ENCODE measurements at places on chromosomes 4 and X.

GRCh38 chr4:32560306-32560705 lies 1840.1 kb downstream of the PCDH7 start:
- DNase-seq, result no peak

- no peak for DNase-seq
Measured at GRCh38 chr4:4871573-4872313, 12.3 kb downstream of the MSX1 start.

- DNase-seq, result no peak
Measured at GRCh38 chr4:74418063-74418670, 26.8 kb upstream of the AREG start.

DNA sequence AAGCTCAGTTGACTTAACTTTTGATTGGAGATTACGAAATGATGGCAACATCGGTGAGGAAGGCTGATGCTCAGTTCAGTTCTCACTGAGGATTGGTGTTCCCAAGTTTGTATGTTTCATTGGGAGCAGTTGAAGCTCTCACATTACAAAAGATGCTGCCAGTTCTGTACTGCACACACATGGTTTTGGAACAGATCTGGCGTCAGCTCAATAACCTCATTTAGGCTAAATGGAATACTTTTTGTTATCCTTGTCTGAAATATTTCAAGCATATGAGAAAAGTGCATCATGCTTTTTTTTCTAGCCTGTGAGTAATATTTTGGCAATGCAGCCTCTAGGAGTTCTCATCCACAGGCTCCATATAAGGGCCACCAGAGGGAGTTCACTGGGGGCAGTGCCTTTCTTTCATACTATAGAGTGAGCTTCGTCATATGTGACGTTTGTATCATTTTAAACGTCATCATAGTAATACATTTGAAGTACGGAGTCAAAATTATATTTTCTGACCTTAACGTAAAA lies 4.1 kb downstream of the ENPEP start:
- DNase-seq, result no peak

GRCh38 chr4:147928400-147928799 lies 196.5 kb downstream of the ARHGAP10 start:
- DNase-seq, result no peak

- no peak for DNase-seq
Measured at GRCh38 chrX:134737061-134737460, 78.8 kb upstream of the PLAC1 start.

GRCh38 chr4:182538031-182538430 lies 294.8 kb downstream of the TENM3 start:
- DNase-seq, result no peak

- no peak for DNase-seq
Measured at GRCh38 chr4:25818371-25818871, 44.4 kb downstream of the SEL1L3 start.

DNA sequence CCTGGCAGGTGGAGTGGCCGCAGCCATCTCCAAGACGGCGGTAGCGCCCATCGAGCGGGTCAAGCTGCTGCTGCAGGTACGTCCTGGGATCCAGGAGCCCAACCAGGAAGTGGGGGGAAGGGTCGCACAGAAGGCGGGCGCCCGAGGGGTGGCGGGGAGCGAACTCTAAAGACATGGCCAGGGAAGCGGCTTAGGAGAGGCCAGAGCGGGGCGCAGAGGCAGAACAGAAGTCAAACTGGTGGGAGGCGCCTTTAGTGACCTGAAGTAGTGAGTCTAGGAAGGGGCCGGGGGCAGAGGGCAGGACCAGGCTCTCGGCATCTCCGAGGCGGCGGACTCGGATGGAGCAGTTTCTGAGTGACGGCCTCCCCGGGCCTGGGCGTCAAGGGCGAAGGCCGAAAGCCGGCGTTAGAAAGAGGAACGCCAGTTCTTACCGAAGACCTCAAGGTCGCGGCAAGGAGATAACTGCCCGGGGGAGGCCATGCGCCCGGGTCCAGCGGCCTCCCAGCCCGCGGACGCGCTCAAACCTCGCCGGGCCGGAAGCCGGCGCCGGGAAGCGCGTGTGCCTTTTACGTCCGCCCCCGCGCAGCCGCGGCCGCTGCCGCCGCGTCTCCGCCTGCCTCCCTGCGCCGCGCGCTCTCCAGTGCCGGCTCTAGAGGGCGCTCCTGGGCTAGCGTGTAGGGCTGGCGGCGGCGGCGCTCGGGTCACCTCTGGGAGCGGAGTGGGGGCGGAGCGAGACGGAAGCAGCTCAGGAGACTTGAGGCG lies 488 bp downstream of the SLC25A5 start:
- DNase-seq, result peak; percentile 65

DNA sequence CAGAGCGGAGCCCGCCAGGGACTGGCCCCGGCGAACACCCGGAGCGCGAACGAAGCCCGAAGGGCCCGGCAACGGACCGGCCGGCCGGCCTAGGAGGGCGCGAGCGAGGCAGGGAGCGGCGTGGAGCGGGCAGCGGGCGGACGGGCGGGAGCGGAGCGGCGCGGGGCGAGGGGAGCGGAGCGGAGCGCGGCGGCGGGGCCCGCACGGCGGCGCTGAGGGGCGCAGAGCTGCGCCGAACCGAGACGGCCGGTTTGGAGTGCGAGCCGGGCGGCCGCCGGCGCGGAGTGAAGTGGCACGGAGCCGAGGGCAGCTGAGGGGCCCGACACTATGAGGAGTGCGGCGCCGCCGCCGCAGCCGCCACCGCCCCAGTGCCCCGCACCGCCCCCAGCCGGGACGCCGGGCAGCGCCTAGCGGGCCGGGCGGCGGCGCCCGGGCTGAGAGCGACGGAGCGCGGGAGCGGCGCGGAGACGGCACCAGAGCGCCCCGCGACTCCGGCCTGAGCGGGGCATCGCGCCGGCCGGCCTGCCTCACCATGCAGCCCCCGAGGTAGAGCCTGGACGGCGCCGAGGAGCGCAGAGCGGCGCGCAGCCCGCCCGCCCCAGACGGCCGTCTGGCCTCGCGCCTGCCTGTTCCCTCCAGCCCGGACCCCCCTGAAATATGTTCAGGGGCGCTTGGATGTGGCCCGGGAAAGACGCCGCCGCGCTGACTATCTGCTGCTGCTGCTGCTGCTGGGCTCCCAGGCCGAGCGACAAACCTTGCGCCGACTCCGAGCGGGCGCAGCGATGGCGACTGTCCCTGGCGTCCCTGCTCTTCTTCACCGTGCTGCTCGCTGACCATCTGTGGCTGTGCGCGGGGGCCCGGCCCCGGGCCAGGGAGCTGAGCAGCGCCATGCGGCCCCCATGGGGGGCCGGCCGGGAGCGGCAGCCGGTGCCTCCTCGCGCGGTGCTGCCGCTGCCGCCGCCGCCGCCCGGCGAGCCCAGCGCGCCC lies 793 bp downstream of the NALF2 start:
- no peak for DNase-seq

GRCh38 chr4:184889666-184890335 lies 64.0 kb upstream of the ACSL1 start:
- no peak for DNase-seq

- no peak for DNase-seq
Measured at GRCh38 chr4:113122066-113122465, 72.6 kb downstream of the ANK2 start.

DNA sequence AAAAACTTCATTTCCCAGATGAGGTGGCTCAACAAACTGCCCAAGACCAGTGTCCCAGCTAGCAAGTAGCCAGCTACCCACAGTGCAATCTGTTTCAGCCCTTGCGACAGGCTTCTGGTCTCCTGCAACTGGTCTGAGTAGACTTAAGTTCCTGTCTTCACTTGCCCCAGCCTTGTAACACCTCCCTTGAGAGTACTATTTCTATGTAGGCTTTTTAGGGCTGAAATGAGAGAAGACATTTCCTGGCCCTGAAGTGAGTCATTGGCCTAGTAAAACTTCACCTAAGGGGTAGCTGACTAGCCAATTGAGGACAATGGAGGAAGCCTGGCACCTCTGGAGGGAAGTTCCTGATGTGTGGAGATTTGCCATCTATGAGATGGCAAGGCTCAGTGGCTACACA lies 80.1 kb upstream of the STIM2 start:
- DNase-seq, result no peak

GRCh38 chrX:73447311-73447794 lies 500 bp downstream of the CDX4 start:
- DNase-seq, result no peak

DNA sequence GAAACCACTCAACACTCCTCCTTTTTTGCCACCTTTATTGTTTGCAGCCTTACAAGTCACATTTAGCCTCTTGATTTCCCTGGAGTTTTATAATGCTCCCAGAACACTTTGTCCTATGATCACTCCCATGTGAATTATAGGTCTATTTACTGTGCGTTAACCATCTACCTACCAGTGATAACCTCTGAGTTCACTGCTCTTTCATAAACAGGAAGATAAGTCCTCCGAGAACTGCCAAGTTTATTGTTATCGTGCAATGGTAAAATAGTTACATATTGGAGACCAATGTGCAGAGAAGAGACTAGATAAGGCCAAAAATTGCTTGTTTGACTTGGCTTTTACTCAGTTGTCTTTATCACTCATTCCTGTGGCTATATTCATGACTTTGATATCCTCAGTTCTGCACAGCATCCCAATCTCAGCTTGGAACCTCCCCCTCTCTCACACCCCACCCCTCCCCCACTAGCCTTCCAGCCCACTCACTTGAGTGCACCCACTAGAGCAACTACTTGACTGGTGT lies 12.9 kb upstream of the NUDT9 start:
- no peak for DNase-seq

DNA sequence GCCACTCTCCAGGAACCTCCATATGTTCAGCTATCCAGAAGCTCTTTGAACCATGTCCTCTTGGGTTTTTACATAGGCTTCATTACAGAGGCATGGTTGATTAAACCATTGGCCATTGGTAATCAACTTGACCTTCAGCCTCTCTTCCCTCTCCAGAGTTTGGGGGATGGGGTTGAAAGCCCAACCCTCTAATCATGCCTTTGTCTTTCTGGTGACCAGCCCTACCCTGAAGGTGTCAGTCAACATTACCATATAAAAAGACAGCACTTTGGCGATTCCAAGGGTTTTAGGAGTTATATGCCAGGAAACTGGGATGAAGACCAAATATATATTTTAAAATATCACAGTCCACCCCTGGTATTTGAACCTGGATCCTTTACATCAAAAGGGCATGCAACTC lies 222.5 kb downstream of the CHIC1 start:
- DNase-seq, result no peak

DNA sequence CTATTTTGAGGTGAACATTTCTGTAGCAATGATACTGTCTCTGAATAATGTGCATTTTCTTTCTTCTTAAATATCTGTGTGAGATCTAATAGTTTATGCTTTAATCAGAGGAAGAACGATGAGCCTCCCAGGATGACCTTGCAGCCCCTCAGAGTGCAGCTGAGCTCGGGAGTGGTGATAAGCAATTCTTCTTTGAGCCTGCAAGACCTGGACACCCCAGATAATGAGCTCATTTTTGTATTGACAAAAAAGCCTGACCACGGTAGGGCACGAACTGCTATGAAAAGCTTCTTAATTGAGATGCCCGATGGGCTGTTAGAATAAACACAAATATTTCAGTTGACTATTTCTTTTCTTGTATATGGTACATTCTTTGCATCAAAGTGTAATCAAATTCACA lies 105.0 kb upstream of the ANXA3 start:
- DNase-seq, result no peak

- DNase-seq, result peak; percentile 5
Measured at GRCh38 chrX:118847676-118848075, 24.1 kb downstream of the ZCCHC12 start.

DNA sequence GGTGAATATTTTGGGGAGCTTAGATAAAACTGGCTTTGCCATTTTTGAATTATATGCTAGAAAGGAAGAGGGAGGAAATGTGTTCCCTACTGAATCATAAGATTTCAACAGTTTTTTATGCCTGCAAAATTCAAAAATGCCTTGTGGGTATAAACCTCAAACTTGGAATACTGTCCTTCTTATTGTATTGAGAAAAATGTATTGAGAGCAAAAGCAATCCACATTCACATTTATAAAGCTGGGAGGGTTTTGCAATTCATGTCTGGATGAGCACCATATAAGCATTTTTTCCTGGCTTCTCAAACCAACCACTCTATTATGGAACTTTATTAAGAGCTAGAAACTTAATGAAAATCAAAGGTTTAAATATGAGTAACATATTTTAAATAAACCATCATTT lies 289.8 kb downstream of the PCDH7 start:
- DNase-seq, result no peak

- no peak for DNase-seq
Measured at GRCh38 chrX:19291086-19291485, 52.6 kb upstream of the PDHA1 start.

DNA sequence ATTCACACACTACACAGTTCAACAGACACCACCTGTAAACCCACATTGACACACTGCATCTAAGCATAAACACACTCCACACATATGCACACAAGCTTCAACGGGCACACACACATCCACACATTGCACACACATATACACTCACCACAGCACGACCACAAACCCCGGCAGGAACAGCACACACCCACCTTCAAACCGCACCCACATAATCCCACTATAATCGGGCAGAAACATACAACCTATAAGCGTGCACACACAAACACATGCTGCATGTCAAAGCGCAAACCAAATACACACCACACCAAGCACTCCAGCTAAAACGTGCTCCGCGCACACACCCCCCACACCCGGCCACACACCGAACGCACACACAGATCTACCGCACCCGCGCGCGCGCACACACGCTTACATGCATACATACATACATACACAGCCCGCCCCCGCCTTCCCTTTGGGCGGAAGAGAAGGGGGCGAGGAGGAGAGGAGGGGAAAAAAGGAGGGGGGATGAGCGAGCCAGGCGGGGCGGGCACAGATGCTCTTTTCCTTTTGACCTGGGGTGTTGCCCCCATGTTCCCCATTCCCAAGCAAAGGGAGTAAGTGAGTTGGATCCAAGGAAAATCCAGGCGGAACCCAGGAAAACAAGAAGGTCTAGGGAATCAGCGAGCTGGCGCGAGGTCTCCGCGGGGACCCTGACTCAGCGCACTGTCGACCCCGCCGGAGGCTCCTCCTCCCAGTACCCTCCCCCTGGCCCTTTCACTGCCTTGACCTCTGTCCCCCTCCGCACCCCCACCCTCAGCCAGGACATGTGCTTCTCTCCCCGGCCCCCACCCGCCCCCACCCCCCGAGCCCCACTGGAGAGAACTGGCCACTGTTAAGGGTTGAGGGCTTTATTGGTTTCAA lies 9.9 kb downstream of the ARHGAP36 start:
- no peak for DNase-seq

- no peak for DNase-seq
Measured at GRCh38 chr4:65747386-65747785, 77.1 kb upstream of the EPHA5 start.

GRCh38 chrX:91079342-91080114 lies 355.1 kb upstream of the PABPC5 start:
- no peak for DNase-seq

- no peak for DNase-seq
Measured at GRCh38 chr4:107845681-107846080, 20.9 kb downstream of the SGMS2 start.

- DNase-seq, result no peak
Measured at GRCh38 chrX:130625386-130625785, 223.6 kb downstream of the RBMX2 start.

- DNase-seq, result no peak
Measured at GRCh38 chr4:766152-766515, 59.8 kb downstream of the CPLX1 start.

Data from NCI-H187 treated with DMSO at 0.1 percent for 48 hours (cell line).